ENCODE measurements at places on chromosomes 5 and 9.

DNA sequence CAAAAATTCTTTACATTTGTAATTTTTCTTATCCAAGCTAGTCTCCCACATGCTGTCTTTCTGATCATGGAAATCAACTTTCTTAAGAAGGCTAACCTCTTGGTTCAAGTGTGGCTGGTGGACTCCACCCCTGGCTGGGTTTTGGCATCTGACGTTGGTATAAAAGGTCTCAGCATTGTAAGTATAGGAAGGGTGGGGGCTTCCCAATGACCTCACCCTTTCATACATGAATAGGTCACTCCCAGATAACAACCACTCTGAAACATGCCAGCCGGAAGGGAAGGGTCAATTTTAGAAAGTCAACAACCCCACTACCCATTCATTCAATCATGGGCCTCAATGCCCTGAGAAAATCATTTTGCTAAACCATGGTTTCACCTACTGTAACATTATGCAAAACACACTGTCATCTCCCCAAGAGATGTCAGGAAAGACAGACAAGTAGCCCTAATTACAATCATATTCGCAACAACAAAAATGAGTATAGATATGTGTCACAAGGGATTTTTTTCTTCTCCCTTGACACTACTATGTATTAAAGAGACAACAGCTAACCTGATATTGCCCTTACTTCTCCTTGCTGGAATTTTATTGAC, 31.9 kb upstream of the PCSK5 start:
- DNase-seq, result no peak

DNA sequence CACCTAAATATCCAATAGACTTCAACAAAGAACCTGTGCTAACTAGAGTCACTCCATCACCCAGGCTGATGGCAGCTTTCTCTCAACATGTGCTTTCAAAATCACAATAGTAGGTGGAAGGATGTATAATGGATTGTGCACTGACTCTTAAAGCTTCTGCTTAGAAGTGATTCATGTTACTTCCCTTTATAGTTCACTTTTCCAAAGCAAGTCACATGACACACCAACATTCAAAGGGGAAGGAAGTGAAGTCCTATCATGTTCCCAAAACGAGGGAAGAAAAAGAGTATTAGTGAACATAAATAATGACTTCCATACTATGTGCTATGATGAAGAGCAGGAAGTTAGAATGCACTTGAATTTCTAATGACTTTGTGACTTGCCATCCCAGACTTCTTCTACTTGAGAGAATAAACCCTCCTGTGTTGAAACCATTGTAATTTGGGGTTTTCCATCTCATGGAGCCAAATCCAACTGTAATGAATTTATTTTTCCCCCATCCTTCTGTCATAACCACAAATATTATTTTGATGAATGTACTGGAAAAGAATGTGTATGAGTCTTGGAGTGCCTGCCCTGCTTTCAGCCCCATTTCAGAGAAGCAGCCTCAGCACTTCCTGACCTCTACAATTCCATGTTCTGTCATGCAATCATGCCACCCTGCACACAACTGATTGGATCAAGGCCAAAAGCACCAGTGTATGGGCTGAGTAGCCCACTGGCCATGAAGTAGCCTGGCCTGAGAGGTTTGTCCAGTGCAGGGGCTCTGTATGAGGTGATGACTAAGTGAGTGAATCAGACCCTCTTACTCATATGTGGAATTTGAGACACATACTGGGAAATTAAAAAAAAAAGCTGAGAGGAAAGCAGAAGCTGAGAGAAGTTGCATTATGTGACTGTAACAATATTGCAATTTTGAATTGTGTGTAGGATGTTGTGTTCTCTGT, 525.9 kb upstream of the CLINT1 start:
- no peak for DNase-seq

DNA sequence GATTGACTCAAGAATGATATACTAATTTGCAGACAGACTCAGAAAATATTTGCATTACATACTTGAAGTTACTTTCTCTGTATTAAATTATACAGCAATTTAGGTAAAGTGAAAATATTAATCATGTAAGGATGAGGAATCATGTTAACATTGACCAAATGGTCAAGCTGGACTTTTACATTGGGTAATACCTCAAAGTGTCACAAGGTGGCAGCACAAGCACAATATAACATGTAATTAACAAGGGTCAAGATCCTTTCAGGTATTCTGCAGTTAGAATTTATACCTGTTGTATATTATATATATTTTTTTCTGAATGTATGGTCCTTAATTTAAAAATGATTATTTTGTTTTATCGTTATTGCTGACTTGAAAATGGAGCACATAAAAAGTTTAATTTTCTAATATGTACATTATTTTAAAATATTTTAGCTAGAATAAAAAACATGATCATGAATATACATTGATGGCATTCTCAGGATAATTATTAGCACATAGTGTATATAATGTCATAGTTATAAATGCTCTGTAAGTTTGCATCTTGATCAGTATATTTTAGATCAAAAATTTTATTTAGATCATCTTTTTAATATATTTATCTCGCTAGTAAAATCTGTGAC, 8.6 kb downstream of the HAPLN1 start:
- no peak for DNase-seq

GRCh38 chr9:136292026-136292538, 11.8 kb downstream of the CCDC187 start:
- no peak for DNase-seq

DNA sequence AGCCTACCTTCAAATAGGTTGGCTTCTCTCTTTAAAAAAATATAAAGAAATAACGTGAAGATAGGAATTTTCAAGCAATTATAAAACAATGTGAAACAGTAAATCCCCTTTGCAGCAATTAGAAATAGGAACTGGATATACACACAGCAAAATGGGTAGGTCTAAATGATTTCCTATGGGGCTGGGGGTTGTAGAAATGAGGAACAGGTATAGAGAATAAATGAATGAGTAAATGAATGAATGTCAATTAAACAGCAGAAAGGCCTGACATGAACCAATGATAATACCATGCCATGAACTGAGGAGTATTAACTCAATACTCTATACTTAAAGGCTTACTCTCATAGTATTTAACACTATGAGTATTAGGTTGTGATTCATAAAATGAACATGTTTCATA, 21.6 kb downstream of the SSBP2 start:
- no peak for DNase-seq

GRCh38 chr9:129072171-129072570, 8.7 kb upstream of the DOLPP1 start:
- no peak for DNase-seq

DNA sequence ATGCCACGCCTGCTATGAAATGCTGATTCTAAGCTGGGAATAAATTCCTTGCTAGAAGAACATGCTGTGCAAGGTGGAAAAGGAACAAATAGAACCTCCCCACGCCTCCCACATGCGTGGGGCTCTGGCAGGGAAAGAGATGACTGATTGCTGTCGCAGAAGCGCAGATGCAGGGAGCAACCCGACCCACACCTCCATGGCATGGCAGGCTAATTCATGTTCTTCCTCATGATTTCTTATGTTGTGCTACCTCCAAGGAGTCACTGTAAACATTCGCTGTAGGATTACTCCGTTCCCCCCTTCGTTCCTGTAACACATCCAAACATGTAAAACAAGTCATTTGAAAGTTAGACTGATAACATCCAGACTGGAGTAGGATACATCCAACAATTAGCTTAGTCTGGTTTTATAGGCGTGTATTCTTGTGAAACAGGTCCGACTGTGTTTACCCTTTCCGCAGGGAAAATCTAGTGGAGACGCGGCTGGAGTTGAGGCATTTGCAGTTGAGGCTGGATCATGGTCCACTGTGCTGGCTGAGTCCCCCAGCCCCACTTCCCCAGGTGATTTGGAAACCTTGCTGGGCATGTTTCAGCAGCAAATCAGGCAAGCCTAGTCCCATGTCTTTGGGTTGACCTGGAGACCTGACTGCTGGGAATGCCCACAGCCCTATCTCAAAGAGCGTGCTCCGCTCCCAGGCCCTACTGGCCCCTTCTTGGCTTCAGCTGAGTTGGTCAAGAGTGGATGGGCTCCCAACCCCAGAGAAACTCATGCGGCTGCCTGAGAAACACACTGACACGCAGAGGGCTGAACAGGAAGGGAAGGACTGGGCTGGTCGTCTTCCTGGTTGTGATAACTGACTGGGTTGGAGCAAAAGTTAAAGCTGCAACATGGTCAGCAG, 24.8 kb upstream of the ANKRD33B start:
- DNase-seq, result no peak

- DNase-seq, result no peak
Observed at GRCh38 chr9:101054657-101055056, 26.1 kb downstream of the PLPPR1 start.

GRCh38 chr9:6054280-6055099, 39.1 kb upstream of the RANBP6 start:
- DNase-seq, result peak; percentile 50

DNA sequence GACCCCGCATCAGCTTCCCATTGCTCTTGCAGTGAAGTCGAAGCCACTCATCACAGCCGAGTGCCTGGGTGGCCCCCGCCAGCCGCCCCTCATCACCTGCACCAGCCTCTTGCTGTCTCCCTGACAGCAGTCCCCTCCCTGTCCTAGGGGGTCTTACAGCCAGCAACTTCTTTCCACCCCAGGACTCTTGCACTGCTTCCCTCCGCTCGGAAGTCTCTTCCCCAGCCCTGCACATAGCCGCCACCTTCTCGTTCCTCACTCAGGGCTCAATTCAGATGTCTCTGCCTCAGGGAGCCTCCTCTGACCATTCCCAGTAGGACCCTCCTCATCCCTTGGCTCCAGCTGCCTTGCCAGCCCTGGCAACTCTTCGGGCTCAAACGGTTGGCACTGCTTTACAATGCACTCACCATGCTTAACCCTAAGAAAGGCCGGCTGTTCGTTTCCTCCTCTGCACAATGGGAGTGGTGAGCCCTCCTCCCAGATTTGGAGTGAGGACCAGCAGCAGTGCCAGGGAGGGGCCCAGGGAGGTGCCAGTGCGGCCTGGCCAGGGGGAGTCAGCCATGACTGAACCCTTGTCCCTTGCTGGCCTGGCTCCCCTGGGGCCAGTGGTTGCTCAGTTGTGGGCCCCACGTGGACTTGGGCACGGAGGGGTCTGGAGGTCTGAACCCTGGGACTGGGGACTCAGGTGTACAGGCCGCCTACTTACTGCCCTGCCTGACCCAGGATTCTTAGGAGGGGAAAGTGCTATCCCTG, 6.1 kb downstream of the TCF7 start:
- DNase-seq, result no peak

GRCh38 chr5:125346316-125346715, 599.9 kb upstream of the ZNF608 start:
- DNase-seq, result no peak

DNA sequence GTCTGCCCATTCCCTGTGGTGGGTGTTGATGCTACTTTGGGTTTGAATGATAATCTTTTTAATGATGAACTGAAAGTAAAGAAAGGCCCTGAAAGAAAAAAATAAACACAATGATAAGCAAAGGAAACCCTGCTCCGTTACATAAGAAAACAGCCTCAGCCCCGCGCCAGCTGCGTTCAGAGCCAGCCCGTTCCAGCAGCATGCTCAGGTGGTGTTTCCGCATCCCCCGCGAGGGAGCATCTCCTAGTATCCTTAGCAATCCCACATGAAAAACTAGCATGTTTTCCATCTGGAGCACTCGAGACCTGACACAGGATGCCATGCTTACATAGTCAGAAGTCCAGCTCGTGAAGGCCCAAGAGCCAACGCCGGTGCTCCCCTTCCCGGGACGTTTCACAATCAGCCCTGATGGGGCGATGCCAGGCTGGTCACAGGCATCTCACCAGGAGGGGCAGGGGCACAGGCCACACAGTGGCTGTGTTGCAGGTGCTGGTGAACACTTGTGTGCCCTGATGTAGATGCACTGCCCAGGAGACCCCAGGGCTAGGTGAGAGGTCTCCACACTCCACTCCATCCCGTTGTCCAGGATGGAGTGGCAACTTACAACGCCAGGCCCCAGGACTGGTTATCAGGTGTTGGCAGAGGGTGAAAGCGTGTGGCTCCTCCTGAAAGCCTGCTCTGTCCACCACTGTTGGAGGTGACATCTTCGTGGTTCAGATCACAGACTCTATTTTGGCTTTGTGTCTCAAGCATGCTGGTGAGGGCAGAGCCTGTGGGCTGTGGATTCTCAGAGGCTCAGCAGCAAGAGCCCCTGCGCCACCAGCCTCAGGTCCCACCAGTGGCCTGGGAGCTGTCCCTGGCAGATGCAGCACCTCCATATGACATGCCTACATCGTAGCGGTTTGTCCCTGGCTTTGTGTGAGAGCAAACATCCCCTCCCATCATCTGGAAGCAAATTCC, 246.8 kb upstream of the IRX1 start:
- no peak for DNase-seq

DNA sequence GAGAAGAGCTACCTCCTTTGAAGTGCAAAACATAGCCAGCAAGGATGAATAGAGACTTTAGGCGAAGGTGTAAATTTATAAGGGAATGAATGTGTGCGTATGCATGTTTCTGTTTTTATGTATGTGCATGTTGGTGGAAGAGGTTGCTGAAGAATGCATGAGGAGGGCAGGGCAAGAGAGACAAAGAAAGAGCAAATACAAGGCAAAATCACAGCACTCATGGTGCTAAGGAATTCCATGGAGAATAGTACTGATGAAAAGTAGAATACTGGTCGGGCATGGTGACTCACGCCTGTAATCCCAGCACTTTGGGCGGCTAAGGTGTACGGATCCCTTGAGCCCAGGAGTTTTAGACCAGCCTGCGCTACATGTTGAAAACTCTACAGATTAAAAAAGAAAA, 762.1 kb upstream of the PTPRD start:
- DNase-seq, result no peak

GRCh38 chr9:21579247-21579671, 97.1 kb upstream of the IFNE start:
- no peak for DNase-seq

DNA sequence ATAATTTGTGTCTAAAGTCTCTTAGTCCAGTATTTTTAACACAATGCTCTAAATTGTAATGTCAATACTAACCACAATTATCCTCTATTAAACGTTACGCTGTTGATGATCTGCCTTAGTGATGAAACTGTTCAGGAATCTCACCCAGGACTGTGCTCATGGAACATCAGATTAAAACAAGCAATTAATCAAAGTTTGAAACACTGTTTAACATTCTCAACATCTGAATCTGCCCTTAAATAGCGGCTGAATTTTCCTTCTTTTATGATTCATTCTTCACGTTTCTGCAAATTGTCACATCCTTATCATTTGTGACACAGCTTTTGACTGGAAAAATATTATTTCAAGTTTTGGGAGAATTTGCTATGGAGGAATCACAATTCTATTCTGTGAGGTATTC, 113.8 kb downstream of the MARCHF11 start:
- DNase-seq, result no peak

- DNase-seq, result no peak
Observed at GRCh38 chr9:124454791-124455443, 4.7 kb downstream of the ADGRD2 start.

- DNase-seq, result no peak
Observed at GRCh38 chr9:87184956-87185642, 237.8 kb upstream of the GAS1 start.
